ENCODE measurements at places on chromosomes 7 and 10. TPM values are rescaled to one million over a fixed set of nuclear protein-coding genes. Genes with fewer than 3 reads are reported as not detected.

DNA sequence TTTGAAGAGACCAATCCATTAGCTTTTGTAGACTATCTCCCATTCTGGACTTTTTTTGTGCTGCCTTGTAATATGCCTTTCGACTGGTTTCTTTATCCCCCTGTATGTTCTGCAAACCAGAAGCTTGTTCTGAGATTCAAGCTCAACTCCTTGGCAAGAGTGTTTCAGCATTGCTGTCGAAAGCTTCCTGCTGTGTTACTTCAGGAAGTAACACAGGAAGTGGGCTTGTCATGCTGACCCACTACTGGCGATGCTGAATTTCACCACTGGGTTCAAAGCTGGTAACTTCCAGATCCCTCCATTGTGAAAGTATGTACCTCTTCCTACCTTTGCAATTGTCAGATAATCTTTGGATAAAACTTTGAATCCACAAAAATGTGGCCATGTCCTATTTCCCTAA lies 57.9 kb upstream of the INSYN2A start:
- DNase-seq = no peak

Gene KCNIP2
- 1.9 TPM for total RNA-seq

Gene INA
- 3.0 TPM for total RNA-seq

Gene NEUROG3
- total RNA-seq = not detected

DNA sequence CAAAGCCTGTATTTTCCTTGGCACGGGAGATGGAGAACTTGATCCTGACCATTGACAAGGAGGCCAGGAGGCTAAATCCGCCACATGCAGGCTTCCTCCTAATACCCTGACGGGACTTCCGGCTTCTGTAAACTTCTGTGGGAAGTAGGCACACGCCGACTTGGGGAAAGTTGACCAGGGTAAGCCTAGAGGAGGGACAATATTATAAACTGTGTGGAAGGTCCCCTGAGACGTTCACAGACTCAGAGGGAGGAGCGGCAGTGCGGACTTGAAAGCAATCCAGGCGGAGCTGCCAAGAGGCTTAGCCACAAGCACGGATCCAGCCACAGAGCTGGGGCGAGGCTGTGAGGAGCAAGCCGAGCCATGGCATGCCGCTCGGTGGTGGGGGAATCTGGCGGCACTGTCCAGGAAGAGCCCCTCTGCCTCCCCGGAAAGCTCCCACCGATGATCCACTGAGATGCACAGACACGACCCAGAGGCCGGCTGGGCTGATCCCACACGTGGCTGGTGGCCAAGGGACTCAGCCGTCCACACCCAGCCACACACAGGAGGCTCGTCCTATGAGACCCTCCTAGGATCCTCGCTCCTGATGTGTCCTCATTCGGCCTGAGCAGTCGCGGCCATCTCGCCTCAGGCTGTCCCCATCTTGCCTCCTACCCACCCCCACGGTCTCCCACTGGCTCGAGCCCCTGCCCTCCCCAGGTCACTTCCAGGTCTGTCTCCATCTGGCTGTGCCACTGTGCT lies 40.0 kb upstream of the INSIG1 start:
- DNase-seq = peak; percentile 69

GRCh38 chr10:125344573-125345171 lies 184.3 kb upstream of the CTBP2 start:
- DNase-seq = no peak

DNA sequence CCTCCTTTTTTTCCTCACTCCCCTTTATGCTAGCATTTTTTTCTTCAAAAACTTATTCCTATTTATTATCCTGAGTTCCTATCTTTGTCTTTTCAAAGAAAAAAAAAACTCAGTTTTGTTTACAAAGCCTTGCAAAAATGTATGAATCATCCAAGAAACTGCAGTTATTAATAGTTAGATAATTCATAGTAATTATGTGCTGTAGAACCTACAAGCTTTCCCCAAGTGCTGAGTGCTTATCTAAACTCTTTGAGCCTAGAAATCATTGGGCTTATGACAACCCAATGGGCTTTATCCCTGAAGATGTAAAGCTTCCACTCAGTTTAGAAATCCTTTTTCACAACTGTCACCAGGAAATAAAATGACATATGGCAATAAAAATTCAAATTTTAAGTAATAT lies 145.9 kb upstream of the WNT16 start:
- DNase-seq = no peak

- no peak for DNase-seq
These were observed 79.6 kb downstream of the INSIG1 start for GRCh38 chr7:155377071-155377837.

Gene LHFPL3
- not detected for total RNA-seq

- DNase-seq = no peak
These were observed 2.9 kb upstream of the TMEM72 start for GRCh38 chr10:44908066-44908749.
